ENCODE measurements at places on chromosomes 7 and 10.

GRCh38 chr10:22433875-22434274, 88.6 kb downstream of the SPAG6 start:
- DNase-seq = no peak

DNA sequence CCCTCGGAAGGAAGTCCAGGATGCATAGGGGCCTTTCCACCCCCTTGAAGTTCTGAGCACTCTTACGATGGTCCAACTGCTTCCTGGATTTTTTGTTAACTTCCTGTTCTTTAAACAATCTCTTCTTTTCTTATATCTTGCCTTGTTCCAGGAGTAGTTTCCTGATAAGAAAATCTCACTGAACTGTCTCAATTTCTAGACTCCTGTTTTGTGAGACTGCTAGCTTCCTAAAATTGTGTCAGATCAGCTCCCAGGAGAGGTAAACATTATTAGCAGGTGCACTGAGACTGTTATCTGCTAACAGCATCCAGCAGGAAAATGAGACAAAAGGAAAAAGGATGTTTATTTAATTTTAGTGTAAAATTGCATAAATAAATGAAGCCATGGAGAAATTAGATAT, 106.2 kb upstream of the PITRM1 start:
- no peak for DNase-seq

DNA sequence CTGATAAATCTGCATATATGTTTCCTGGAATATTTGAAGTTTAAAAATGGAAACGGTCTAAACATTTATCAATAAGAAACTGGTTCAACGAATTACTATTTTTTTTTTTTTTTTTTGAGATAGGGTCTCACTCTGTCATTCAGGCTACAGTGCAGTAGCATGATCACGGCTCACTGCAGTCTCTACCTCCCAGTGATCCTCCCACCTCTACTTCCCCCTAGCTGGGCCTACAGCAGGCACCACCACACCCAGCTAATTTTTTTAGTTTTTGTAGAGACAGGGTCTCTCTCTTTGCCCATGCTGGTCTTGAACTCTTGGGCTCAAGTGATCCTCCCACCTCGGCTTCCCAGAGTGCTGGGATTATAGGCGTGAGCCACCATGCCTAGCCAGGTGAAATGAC, 68.3 kb downstream of the UBE2H start:
- no peak for DNase-seq

DNA sequence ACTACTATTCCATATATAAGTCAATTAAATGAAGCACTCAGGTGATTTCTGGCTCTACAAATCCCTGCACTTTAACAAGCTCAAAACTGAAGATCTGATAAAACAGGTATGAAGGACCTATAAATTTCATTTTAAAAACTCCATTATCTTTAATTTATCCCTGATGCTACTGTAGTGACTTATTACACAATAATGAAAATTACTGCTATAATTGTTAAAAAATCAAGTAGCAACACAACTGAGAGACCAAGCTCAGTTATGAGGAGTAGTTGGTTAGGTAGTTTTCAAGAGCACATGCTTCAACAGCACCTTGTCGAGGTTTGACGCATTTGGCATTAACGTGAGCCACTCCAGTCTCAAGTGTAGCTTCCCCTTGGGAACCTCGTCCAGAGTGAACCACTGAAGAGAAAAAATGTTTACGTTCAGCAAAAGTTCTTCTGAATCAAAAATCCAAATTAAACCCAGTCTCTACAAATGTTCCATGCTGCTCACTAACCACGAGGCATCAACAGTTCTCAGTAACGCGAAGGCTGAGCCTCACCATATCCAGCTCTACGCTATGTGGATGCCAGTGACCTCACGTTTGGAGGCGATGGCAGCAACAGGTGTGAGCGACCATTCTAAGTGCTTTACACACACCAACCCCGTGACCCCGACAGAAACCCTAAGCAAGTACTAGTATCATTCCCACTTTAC, 55.3 kb upstream of the NCAPG2 start:
- DNase-seq = no peak

- DNase-seq = peak; percentile 37
These were observed 59.6 kb upstream of the CAPZA2 start for GRCh38 chr7:116802746-116803152.

GRCh38 chr7:134289423-134289822, 27.3 kb downstream of the SLC35B4 start:
- DNase-seq = no peak

DNA sequence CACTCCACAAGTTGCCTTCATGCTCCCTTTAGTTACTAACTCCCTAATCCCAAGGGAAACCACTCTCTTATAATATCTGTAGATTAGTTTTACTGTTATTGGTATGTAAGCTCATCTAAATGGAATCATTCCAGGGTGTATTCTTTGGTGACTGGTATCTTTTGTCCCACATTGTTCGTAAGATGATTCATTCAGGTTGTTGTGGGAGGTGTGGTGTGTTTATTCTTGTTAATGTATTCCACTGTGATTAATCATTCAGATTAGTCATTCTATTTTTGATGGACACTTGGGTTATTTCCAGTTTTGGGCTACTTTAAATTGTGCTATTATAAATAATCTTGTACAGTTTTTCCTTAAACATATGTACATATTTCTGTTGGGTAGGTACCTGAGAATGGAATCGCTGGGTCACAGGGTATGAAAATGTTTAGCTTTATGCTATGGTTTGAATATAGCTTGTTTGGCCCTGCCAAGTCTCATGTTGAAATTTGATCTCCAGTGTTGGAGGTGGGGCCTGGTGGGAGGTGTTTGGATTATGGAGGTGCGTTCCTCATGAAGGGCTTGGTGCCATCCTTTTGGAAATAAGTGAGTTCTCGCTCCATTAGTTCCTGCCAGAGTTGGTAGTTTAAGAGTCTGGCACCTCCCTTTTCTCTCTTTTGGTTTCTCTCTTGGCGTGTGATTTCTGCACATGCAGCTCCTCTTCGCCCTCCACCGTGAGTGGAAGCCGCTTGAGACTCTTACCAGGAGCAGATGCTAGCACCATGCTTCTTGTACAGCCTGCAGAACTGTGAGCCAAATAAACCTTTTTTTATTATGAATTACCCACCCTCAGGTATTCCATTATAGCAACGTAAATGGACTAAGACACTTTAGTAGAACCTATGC, 13.8 kb downstream of the BTRC start:
- no peak for DNase-seq

DNA sequence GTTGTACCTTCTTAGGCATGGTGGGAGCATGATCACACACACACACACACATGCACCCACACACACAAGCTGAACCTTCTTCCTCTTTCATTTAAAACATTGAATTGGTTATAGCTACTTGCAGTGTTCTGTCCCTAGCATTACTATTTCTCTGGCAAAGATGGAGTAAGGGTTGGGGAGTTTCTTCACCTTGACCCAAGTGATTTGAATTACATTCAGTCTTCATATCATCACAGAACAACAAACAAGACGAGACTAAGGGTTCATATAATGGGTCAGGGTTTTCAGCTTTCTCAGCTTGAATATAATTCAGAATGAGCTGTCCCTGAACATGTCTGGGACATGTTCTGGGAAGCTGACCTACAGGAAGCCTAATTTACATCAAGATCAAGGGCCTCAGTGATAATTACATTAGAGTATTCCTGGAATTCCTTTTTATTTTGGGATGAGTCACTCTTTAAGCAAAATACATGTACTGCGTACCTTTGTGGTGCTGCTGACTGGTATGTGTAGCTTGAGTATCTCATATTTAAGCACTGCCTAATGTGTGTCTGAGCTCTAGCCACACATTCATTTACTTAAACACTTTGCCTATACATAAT, 213.5 kb upstream of the TMEM229A start:
- DNase-seq = no peak

DNA sequence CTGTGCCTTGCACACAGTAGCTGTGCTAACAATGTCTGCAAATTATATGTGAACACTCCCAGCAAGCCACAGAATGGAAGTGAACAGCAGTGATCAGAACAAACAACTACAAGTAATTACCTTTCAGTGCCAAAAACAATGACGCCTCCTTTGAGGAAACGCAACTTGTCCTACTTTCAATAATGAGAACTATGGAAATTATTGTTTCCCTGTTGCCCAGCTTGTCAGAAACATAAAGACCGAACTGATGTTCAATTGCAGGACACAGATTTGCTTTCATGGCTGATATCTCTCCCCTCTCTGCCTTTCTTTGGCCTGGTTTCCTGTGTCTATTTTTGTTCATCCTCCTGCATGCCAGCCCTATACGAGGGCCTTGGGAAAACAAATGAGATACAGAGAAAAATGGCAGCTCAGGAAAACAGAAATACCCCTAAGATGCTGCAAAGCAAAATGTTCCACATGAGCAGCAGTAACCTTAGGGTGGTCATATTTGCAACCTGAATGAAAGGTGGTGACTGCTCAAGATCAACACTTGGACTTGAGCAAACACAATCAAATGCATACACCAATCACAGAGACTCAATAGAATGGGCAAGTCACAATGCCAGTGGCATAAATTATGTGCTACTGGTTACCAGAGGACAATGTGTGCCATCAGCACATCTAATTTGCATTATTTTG, 26.8 kb downstream of the COBL start:
- DNase-seq = peak; percentile 82

- DNase-seq = peak; percentile 61
These were observed 491 bp upstream of the AKAP9 start for GRCh38 chr7:91940171-91940570.

DNA sequence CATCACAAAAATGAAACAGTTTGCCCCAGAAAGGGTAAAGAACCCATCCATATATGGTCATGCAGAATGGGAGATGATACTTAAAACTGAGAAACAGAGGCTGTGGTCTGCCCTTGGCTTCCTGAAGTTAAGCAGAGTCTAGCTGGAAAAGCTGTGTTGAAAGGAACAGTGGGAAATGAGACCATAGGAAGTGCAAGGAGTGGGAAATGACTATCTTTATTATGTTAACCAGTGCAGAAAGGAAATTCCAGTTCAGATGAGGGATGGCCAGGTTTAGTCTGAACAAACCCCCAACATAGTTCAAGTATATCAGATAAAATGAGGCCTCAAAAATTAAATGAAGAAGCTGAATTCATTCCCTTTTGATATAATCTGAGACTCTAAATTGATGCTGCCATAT, 112.2 kb upstream of the TARP start:
- no peak for DNase-seq

DNA sequence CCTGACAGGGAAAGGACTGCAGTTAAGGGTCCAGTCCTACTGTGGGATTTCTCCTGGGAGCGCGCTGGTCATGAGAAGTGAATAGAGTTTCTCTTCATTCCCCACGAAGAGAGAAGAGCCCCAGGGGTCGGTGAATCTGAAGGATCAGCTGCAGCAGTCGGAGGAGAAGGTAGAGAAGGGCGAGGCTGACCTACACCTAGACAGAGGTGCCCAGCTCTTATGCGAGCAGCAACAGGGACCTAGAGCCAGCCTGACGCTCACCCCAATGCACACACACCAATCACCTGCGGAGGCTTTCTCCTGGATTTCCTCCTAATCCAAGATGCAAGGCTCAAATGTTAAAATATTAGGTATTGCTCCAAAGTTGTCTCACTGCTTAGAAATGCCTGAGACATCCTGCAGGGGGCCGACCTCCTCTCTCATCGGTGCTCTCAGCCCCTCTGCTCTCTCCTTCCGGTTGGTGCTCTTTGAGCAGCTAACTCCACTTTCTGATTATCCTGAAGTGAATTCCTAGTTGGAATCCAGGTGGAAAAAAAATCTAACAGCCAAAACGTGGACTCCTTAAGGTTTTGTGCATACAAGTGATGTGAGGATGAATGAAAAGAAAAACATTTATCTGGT, 176.4 kb downstream of the AHR start:
- no peak for DNase-seq

Data from NCI-H1092 treated with DMSO at 0.1 percent for 48 hours (cell line).